ENCODE measurements at places on chromosomes 11 and 22. TPM values are rescaled to one million over a fixed set of nuclear protein-coding genes. Genes with fewer than 3 reads are reported as not detected.

DNA sequence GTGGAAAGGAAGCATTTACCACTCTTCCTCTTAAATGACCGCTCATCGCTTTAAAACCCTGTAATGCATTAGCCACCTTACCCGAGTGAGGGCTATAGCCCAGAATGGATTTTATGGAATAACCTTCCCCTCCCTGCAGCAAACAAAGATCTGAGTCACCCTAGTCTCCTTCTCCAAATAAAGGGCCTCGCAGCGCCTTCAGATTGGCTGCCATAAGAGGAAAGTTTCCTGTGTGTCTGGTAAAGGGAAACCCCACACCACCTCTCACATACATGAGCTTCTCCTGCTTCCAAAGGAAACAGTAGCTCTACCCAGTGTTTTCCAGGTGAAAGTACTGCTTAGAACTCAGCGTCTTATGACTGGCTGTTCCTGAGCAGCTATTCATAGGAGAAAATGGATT, 47.8 kb downstream of the PPP2R1B start:
- peaks cover 90% of the 10 kb centered on the region for H3K36me3 ChIP-seq
- no peak overlapping the region for H3K27ac ChIP-seq
- no peak overlapping the region for H3K4me3 ChIP-seq
- no peaks in the 10 kb centered on the region for H3K27me3 ChIP-seq
- no peaks in the 10 kb centered on the region for H3K4me1 ChIP-seq

DNA sequence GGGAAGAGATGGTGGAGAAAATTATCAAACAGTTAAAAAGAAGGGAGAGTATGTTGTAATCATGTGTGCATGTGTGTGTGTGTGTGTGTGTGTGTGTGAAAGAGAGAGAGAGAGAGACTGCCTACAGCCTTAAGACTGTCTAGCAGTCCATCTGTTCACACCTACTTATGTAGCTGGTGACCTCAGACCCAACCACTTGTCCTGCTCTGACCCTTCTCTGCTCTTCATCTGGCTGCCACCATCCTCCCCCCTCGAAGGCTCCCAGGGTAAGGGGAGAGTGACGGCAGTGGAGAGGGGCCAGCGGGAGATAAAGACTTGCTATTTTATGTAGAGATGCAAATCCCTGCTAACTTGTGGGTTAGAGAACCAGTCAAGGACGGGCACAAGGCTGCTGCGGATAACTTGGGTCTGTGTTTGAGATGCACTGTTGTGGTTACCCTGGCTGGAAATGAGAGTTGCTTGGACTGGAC, 24.9 kb upstream of the GRAMD1B start:
- peak overlapping the region; percentile 67 for H3K27ac ChIP-seq
- H3K4me1 ChIP-seq, result no peaks in the 10 kb centered on the region
- H3K36me3 ChIP-seq, result no peaks in the 10 kb centered on the region
- peak; percentile 93 for DNase-seq
- no peak overlapping the region for H3K4me3 ChIP-seq
- no peaks in the 10 kb centered on the region for H3K27me3 ChIP-seq

DNA sequence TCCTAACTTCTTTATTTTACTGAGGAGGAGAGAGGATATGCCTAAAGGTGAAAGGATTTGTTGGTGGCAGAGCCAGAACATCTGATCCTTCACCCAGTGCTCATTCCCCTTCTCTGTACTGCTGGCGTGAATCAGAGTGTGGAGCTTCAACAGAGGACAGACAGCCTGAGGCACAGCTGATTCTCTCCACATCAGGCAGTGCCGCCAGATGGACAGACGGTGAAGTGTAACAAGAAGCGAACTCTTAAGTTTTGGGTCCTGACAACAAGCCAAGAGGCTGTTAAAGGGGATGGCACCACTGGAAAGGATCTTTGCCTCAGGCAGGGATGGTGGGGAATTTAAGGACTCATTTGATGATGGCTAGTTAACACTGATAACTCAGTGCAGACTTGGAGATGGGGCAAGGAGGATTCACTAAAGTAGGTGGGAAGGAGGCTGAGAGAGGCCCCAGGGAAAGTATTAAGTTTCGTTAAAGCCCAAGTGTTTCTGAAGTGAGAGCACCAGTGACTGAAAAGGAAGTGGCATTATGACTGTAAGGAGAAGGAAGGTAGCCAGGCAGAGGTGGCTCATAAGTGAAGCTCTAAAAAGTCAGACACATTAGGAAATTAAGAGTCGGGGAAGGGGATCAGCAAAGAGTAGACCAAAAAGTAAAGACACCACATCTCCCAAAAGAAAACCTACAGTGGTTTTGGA, 81.3 kb downstream of the CLPB start:
- no peak overlapping the region for H3K4me3 ChIP-seq
- no peaks in the 10 kb centered on the region for H3K36me3 ChIP-seq
- no peak for DNase-seq
- peaks cover 9% of the 10 kb centered on the region for H3K4me1 ChIP-seq
- no peak overlapping the region for H3K27ac ChIP-seq
- no peaks in the 10 kb centered on the region for H3K27me3 ChIP-seq

DNA sequence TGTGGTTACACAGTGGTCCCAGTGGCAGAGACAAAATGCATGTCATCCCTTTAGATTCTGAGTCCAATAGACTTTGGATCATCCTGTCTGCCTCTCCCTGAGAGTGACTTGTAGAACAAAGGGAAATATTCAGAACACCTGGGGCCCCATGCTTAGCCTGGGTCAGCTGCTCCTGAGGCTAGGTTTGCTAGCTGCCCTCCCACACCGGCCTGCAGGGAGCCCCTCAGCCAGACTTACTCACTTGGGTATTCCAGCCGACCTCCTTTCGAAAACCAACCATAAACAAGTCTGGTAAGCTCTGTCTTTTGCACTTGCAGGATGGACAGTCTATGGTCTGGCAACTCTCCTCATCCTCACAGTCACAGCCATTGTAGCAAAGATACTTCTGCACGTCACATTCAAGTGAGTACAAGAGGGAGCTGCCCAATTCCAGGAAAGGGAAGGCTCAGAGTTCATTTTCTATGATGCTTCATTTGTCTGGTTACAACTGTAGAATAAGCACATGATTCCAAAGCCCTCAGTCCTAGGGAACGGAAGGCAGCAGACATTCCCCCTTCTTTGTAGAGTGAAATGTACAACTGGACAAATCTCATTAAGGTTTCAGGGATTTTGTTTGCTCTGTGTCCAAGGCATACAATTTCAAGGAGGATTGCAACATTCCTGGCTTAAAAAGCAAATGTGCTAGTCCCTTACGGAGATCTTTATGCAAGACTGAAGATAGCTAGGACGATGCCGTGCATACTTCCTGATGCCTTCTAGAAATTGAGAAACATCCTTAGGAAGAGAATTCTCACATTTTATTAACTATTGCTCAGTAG, 65.5 kb upstream of the EMID1 start:
- no peak overlapping the region for H3K4me3 ChIP-seq
- H3K27ac ChIP-seq, result no peak overlapping the region

DNA sequence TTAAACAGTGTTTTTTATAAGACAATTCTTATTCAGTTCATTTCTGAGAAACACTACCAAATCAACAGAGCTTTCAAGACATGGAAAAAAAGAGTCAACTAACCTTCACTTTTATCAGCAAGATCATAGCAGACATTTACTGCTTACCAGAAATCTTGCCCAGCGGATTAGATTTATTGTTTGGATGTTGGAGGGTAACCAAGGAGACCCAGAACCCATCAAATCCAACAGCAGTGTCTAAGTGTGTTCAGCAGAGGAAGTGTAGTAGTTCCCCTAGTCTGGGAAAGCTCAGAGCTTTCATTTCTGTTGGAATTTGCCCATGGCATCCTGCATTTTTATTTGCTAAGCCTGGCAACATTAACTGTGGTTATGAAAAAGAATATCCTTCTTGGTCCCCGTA, 2.4 kb upstream of the PGM2L1 start:
- H3K27me3 ChIP-seq, result no peaks in the 10 kb centered on the region
- H3K4me1 ChIP-seq, result peaks cover 7% of the 10 kb centered on the region
- no peak overlapping the region for H3K27ac ChIP-seq
- H3K36me3 ChIP-seq, result no peaks in the 10 kb centered on the region
- no peak overlapping the region for H3K4me3 ChIP-seq
- no peak for DNase-seq

DNA sequence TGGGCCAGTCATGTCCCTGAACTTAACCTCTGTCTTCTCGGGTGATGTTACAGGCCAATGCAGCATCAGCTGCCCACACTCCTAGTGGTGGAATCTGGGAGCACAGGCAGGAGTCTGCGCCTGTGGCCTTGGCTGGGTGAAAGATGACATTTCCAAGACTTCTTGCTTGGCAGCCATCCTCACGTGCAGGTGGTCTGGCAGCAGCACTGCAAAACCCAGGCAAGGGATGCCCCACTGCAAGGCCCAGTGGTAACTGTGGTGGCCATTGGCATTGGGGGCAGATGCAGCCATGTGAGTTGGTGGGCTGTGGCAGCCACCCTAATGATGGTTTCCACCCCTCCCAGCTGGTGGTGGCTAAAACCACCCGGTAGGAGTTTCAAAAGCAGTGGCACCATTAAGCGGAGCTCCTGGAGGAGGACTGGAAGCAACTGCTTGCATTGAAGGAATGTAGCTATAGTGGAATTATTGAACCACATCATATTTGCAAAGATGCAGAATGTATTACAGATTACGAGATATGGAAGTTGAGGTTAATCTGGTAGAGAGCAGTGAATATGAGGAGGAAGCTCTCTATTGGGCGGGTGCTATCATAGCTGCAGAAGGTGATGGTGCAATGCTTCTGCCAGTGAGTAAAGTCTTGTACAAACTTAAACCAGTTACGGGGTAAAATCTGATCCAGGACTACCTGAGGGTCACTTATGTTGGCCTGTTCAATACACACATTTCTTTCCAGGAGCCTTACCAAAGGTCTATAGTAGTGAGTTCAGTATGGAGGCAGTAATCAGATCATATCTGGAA, 120.7 kb upstream of the TOP3B start:
- no peak overlapping the region for H3K27ac ChIP-seq
- no peaks in the 10 kb centered on the region for H3K4me1 ChIP-seq
- DNase-seq, result no peak
- H3K4me3 ChIP-seq, result no peak overlapping the region
- H3K27me3 ChIP-seq, result no peaks in the 10 kb centered on the region
- H3K36me3 ChIP-seq, result no peaks in the 10 kb centered on the region

- DNase-seq, result no peak
- H3K27ac ChIP-seq, result no peak overlapping the region
- no peak overlapping the region for H3K4me3 ChIP-seq
- no peaks in the 10 kb centered on the region for H3K27me3 ChIP-seq
These were observed 22.5 kb downstream of the GSTT2B start for GRCh38 chr22:23938328-23939016.

DNA sequence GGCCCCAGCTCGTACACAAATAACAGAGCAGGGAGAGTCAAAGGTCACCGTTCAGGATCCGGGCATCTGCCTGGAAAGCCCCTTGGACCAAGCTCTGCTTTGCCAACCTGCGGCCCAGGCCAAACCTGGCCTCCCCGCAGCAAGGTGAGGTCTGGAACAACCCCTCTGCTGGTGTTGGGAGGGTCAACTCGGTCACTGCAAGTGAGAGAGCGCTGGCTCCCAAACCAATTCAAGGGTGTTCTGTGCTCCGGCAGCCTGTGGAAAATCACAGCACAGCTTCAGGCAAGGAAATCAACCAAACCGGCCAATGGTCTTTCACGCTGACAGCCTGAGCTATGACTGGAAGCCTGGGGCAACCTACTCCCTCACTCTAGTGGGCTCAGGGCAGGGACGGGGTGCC, 63.4 kb downstream of the MYH9 start:
- peak; percentile 63 for DNase-seq
- H3K36me3 ChIP-seq, result peaks cover 85% of the 10 kb centered on the region
- no peaks in the 10 kb centered on the region for H3K27me3 ChIP-seq
- peaks cover 80% of the 10 kb centered on the region for H3K4me1 ChIP-seq

LRRN4CL gene
- polyA plus RNA-seq, result 1.3 TPM

GRCh38 chr11:116101902-116102301, 597.7 kb upstream of the CADM1 start:
- no peaks in the 10 kb centered on the region for H3K36me3 ChIP-seq
- no peaks in the 10 kb centered on the region for H3K4me1 ChIP-seq
- H3K27me3 ChIP-seq, result peaks cover 1% of the 10 kb centered on the region
- DNase-seq, result no peak
- no peak overlapping the region for H3K4me3 ChIP-seq

PPFIBP2 gene
- polyA plus RNA-seq, result 17.7 TPM

DNA sequence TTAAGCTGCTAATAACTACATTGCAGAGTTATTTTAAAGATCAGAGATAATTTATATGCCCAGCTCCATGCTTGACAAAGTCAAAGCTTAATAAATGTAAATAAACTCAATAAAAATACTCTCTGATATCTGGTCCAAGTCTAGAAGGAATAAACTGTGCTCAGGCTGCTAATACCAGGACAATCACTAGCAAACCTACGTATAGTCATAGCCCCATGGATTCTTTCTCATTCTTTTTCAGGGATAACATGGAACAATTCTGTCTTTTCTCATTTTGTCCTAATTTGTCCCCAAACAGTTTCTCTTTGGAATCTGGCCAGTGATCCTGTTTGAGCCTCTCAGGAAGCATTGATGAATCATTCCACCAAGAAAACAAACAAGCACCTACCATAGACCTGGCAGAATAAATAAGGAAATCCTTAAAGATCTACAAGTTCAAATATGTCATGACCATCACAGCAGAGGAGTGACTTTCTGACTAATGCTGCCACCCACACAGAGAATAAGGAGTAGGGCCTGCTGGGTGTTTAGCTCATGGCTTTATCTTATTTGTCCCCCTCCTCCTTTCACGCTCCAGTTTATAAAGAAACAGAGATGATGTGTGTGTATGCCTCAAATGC, 14.1 kb upstream of the B3GNT6 start:
- H3K4me1 ChIP-seq, result no peaks in the 10 kb centered on the region
- no peak overlapping the region for H3K27ac ChIP-seq
- no peak overlapping the region for H3K4me3 ChIP-seq
- DNase-seq, result no peak

- no peak for DNase-seq
- no peaks in the 10 kb centered on the region for H3K27me3 ChIP-seq
- H3K4me1 ChIP-seq, result no peaks in the 10 kb centered on the region
- H3K4me3 ChIP-seq, result no peak overlapping the region
These were observed 841.4 kb downstream of the JRKL start for GRCh38 chr11:97231231-97231630.

- no peak for DNase-seq
- no peaks in the 10 kb centered on the region for H3K4me1 ChIP-seq
- no peak overlapping the region for H3K4me3 ChIP-seq
- no peaks in the 10 kb centered on the region for H3K36me3 ChIP-seq
- no peak overlapping the region for H3K27ac ChIP-seq
- H3K27me3 ChIP-seq, result no peaks in the 10 kb centered on the region
These were observed 207.0 kb downstream of the DDX10 start for GRCh38 chr11:108871867-108872266.

GRCh38 chr11:32586576-32587190, 3.1 kb downstream of the EIF3M start:
- no peak overlapping the region for H3K4me3 ChIP-seq
- H3K27me3 ChIP-seq, result no peaks in the 10 kb centered on the region
- peaks cover 26% of the 10 kb centered on the region for H3K4me1 ChIP-seq
- H3K27ac ChIP-seq, result no peak overlapping the region
- DNase-seq, result no peak

SYT9 gene
- 0.04 TPM for polyA plus RNA-seq

DGCR8 gene
- polyA plus RNA-seq, result 9.9 TPM

- H3K27ac ChIP-seq, result no peak overlapping the region
- no peak overlapping the region for H3K4me3 ChIP-seq
- H3K36me3 ChIP-seq, result no peaks in the 10 kb centered on the region
- no peaks in the 10 kb centered on the region for H3K4me1 ChIP-seq
These were observed 249.0 kb upstream of the CNTN5 start for GRCh38 chr11:98771791-98772190.

Measured in heart left ventricle (tissue), 16 donors.